NCI-H446 (cell line): ENCODE measurements at places on chromosomes 2 and 18.
A peak's percentile ranks its signal among the peaks of the same experiment; 100 is the strongest.

DNA sequence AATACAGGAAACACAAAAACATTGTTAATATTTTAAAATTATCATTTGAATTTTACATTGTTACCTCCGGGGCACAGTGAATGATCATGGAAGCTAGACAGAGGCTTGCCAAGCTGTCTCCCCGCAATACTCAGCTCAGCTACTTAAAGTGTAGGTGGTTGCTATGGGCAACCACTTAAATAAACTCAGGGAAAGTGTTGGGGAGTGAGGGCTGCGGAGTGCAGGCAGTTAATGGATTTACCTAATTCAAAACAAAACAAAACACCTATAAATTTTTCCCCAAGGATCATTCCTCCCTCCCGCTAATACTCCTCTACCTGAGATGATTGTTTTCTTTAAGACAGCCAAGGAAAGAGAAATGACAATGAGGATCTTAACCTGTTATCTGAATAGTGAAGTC lies 349.5 kb downstream of the TGIF1 start:
- DNase-seq: no peak

DNA sequence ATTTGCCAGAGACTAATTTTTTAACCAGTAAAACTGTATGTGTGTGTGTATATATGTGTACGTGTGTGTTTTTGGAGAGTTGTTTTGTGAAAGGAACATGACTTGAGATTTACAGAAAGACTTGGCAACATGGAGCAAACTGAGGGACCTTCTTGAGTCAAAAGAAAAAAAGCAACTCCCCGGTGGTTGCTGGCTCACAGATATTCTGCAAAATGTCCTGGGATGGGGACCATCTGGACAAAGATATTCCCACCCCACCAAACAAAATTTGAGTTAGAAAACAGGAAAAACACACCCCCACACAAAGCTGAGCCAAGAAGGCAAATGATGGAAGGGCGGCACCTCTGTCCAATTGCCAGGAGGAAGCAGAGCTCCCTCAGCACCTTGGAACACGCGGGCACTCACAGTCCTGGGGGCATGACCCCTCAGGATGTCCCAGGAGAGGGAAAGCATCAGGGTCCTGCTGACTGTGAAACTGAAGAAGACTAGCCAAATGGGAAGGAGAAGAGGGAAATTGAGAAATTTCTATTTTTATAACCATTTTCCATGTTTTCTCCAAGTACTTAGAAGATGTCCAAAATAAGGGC lies 290.2 kb upstream of the ACVR2A start:
- peak; percentile 68 for DNase-seq

DNA sequence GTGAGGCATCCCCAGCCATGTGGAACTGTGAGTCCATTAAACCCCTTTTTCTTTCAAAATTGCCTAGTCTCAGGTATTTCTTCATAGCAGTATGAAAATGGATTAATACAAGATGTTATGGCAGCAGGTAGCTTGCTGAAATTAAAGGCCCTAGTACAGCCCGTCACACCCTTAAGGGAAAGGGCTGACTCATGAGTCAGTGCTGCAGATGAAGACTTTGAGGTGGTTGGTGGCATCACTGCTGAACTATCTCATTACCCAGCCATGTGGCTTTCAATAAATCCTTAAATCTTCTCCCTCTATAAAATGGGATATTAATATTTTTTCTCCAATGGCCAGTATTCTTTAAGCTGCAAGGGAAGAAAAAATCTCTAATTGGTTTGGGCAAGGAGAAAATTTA lies 226.1 kb upstream of the CCDC68 start:
- DNase-seq: no peak

- DNase-seq: no peak
These were observed 67.4 kb upstream of the HAAO start for GRCh38 chr2:42859791-42860190.

DNA sequence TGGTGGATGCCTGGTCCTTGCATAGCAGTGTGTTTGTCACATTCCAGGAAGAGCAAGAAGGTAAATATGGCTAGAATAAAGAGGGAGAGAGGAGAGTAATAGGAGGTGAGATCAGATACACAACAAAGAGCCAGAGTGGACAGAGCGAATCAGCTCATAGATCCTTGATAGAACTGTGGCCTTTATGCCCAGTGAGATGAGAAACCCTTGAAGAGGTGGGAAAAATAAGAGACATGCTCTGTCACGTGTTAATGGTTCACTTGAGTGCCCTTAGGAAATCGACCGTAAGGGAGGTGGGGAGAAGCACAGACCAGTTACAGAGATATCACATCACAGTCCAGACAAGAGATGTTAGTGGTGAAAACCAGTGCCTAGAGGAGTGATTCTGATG lies 84.7 kb upstream of the RAB27B start:
- DNase-seq: no peak

DNA sequence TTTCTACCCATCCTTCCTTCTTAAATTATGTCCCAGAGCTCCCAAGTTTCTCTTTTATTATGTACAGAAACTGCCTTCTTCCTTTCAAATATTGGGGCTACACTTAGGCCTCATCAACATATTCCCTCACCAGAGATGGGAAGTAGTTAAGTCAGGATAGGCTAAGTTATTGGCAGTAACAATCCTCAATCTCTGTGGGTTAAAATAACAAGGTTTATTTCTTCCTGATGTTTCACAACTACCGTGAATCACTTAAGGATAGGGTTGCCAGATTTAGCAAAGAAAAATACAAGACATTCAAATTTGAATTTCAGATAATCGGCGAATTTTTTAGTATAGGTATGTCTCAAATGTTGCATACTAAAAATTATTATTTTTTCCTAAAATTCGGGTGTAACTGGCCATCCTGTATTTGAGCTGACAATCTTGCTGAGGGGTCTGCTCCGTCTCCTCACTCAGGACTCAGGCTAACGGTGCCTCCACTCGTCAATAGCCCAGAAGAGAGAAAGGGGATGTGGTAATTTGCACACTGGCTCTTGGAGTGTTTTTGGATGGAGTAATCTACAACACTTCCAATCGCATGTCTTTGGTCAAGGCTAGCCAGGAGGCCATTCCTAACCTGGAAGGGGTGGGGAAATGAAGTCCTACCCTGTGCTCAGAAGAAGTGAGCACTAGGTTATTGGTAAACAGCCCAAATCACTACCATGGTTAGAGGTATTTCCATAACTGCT lies 91.7 kb downstream of the ACTR3 start:
- no peak for DNase-seq

GRCh38 chr2:113080134-113080533 lies 12.4 kb downstream of the IL1F10 start:
- peak; percentile 3 for DNase-seq

DNA sequence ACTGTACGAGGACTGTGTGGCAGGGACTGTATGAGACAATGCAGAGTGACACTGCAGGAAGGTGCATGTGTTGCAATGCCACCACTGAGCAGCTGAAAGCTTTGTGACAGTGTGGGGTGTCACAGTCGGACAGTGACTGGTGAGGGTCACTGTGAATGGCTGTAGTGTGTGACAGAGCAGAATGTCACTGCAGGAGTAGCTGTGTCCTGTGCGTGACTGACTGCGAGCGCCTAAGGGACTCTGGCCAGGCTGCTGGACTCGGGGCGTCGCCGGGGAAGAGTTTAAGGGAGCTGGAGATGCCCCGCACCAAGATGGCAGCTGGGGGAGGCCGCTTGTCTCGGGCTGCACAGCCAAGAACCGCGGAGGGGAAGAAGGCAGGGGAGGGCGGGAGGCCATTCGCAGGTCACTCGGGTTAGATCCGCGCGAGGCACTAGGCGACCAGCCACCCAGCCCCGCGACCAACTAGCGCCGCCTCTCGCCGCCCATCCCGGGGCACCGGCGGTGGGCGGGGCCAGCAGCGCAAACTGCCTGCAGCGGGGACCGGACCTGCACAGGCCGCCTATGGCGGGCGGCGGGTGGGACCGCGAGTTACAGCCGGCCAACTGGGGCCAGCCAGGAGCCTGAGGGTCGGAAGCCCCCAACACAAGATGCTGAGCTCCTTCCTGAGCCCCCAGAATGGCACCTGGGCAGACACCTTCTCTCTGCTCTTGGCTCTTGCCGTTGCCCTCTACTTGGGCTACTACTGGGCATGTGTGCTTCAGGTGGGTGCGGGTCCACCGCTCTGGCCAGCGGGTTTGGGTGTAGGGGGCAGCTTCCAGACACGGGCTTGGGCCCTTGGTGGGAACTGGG lies at the start of gene ABHD1:
Gene ABHD1 (plus strand): TSS at position 514 of the 849 bp plus-strand sequence. CDS start 134 bp downstream, at position 648.
- peak; percentile 20 for DNase-seq

DNA sequence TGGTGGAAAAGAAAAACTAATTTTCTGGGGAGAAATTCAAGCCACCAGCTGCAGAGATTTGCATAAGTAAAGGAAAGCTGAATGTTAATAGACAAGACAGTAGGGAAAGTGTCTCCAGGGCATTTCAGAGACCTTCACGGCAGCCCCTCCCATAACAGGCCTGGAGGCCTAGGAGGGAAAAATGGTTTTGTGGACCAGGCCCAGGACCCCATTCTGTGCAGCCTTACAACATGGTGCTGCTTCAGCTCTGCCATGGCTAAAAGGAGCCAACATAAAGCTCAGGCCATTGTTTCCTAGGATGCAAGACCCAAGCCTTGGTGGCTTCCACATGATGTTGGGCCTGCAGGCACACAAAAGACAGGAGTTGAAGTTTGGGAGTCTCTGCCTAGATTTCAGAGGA lies 697.1 kb downstream of the SOCS6 start:
- DNase-seq: no peak

- DNase-seq: peak; percentile 77
These were observed 60.3 kb upstream of the AGPS start for GRCh38 chr2:177332026-177332991.

DNA sequence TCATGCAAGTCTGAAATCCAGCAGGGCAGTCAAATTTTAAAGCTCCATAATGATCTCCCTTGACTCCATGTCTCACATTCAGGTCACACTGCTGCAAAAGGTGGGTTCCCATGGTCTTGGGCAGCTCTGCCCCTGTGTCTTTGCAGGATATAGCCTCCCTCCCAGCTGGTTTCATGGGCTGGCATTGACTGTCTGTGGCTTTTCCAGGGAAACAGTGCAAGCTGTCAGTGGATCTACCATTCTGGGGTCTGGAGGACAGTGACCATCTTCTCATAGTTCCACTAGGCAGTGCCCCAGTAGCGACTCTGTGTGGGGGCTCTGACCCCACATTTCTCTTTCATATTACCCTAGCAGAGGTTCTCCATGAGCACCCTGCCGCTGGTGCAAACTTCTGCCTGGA lies 220.6 kb upstream of the COPS8 start:
- DNase-seq: no peak

GRCh38 chr2:209114588-209115240 lies 309.1 kb upstream of the MAP2 start:
- DNase-seq: no peak

GRCh38 chr2:232723027-232723426 lies 25.9 kb downstream of the GIGYF2 start:
- no peak for DNase-seq

DNA sequence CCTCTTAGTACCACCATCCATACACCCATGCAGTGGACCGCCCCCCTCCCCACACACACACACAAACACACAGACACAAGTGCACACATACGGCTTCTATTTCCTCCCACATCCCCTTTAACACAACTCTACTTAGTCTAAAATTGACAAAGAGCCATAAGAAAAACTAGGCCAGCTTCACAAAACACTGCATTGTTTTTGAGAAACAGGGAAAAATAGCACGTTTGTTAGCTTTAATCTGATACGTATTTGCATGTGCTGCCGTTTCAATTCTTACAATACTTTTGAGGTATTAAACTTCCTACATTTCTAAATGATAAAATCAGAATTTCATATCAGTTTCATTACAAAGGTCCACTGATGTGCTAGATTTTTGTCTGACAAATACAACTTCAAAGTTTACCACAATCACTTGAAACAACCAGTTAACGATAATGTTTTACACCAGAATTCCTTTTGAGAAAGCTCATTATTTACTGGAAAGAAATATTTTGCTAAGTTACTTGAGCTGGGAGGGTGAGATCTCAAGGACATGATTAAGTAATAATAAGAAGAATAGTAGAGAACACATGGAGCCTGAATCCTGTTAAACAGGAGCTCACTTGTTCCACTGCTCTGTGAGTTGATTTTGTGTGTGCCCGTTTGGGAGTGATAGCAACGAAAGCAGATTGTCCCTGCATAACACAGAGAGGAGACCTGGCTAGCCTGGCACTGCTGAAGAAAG lies 74.5 kb downstream of the MOGAT1 start:
- no peak for DNase-seq

GRCh38 chr2:85959826-85960225 lies 71.0 kb upstream of the ST3GAL5 start:
- no peak for DNase-seq

GRCh38 chr2:161170377-161170776 lies 10.1 kb downstream of the TANK start:
- DNase-seq: no peak

DNA sequence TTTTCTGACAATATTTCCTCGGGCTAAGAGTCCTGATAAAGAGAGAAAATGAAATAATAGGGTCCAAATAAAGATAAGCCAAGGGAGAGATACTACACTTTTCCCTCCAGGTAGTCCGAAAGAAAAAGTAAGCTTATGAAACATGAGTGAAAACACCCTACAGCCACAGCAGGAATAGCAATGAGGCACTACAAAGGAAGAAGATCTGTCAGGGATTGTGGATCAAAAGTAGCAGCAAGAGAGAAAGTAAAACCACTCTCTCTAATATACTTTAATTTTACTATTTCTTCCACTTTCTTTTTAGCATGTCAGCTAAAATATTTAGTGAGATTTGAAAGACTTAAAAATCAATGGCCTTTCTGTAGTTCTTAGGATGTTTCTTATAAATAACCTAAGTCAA lies 1601.8 kb downstream of the LRP1B start:
- DNase-seq: no peak

DNA sequence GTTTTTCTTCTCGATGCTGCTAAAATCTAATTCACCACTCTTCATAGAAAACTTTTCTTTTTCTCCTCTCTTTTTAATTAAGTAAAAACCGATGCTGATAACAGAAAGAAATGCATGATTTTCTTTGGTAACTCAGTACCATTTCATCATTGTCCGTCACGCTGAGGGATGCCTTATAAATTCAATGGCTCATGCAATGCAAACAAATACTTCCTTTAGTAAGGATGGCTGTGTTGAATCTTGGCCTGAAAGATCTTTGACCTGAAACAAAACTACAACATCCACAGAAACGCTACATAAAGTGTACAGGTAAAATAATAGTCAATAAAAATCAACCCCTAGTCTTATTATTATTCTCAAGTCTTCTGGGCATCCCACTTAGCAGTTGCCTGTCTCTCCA lies 261.4 kb downstream of the SLC8A1 start:
- no peak for DNase-seq

DNA sequence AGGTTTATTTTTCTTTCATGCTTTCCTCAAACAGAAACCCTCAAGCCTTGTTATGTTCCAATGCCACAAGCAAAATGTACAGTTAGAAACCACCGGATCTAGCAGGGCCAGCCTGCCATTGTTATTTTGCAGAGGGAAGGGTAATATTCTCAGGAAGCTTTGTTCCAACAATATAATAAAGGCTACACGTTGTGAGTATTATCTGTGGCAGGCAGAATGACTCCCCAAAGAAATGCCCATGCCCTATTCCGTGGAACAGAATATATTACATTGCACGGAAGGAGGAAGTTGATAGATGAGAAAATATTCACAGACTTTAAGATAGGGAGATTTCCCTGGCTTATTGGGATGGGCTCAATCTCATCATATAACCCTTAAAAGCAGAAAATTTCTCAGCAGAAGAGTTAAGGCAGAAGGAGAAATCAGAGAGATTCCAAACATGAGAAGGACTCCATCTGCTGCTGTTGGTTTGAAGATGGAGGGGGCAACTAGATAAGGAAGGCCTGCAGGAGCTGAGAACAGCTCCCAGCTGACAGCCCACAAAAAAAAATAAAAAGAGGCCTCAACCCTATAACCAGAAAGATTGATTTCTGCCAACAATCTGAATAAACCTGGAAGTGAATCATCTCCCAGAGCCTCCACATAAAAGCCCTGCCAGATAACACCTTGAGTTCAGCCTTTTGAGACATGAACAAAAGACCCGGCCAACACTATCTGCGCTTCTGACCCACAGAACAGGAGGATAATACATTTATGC lies 466.6 kb downstream of the LPIN1 start:
- no peak for DNase-seq
